NCI-H1694 (cell line): ENCODE measurements at places on chromosomes 2 and 18.

- DNase-seq: no peak
Measured at GRCh38 chr2:73000808-73001570, 70.5 kb downstream of the SFXN5 start.

- no peak for DNase-seq
Measured at GRCh38 chr2:136844546-136844945, 79.2 kb downstream of the THSD7B start.

- DNase-seq: no peak
Measured at GRCh38 chr18:78776151-78776550, 203.5 kb upstream of the SALL3 start.

- DNase-seq: no peak
Measured at GRCh38 chr2:233096006-233096405, 35.9 kb downstream of the INPP5D start.
